ENCODE measurements at places on chromosomes 12 and 14.

DNA sequence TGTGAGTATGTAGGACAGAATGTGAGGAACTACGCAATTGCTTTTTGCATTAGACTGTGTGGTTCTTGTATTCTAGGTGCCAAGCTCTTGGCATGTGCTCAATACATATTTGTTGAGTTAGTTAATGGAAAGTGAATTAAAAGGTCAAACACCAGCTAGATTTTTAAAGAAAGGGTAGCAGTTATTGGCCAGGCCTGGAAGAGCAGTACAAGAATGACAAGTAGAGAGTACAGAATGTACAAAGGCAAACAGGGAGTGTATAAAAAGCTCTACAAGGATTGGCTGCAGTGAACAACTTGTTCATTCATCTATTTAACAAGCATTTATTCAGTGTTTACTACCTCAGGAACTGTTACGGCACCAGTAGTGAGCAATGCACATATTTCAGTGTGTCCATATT, 854.0 kb upstream of the SEL1L start:
- no peak for DNase-seq

GRCh38 chr14:103512701-103513611, 9.7 kb downstream of the CKB start:
- DNase-seq, result no peak

GRCh38 chr14:100872259-100873095, 31.0 kb downstream of the RTL1 start:
- DNase-seq, result no peak

DNA sequence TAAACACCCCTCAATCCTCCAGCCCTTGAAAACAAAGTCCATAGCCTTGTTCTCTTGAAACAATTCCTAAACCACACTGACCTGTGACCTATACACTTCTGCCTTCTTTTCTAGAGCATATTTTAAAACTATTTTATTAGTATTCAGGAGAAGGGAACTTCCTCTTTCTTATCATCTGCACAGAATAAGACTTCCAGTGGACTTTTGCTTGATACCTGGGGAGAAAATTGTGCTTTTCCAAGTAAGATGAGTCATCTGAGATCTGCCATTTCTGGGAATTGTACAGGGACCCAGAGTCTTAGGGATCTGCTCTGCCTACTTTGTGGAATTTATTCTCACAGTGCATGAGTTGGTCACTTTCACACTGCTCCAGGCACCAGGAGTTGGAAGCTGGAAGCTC, 10.5 kb upstream of the WNT5B start:
- no peak for DNase-seq

DNA sequence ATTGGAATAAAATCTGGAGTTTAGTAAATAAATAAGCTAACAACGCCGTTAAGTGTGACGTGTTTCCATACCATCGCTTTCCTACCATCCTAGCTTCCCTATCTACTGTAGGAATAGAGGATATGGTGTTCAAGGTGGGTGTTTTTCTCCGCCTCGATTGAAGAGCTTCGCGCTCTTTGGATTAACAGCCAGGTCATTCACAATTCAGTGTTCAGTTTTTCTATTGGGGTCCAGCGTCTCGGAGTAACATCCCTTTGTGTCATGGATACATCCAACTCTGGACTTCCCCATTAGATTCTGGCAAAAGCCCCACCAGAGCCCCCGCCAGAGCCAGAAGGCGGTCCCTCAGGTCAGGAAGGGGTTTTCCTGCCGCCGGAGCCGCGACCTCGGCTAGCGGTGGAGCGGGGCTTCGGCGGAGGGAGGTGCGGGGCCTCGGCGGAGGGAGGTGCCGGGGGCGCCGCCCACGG, 1.2 kb upstream of the SRGAP1 start:
- DNase-seq, result no peak

DNA sequence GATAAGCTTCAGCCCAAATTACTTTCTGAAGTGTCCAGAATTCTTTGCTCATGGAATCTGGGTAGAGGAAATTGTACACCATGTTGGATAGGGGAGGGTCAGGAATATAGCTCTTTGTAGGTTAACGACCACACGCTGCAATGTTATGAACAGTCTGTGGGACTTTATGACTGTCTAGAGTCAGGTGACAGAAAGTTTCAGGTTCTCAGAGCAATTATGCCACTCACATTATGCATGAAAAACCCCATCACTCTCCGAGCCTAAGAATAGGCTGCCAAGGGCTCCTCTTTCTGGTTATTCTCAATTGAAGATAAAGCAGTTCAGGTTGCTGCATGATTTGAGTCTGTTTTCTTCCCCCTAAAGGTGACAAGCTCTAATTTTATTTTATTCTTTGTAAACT, 430.9 kb downstream of the ATP23 start:
- no peak for DNase-seq

DNA sequence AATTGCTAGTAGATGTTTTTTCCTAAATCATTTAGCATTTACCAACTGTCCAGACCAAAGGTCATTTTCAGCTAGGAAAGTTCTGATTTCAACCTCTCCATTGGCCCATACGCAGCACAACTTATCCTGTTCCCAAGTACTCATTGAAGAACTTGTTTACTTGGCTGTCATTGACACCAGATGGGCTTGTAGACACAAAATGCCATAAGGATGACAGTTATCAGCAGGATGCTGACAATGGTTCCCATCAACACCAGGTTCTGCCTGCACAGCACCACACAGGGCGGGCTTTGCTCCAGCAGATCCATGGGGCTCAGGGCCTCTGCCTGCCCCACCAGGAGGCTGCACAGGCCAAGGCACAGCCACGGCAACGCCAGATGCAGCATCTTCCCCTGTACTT, 36.5 kb upstream of the TMPRSS12 start:
- DNase-seq, result no peak

DNA sequence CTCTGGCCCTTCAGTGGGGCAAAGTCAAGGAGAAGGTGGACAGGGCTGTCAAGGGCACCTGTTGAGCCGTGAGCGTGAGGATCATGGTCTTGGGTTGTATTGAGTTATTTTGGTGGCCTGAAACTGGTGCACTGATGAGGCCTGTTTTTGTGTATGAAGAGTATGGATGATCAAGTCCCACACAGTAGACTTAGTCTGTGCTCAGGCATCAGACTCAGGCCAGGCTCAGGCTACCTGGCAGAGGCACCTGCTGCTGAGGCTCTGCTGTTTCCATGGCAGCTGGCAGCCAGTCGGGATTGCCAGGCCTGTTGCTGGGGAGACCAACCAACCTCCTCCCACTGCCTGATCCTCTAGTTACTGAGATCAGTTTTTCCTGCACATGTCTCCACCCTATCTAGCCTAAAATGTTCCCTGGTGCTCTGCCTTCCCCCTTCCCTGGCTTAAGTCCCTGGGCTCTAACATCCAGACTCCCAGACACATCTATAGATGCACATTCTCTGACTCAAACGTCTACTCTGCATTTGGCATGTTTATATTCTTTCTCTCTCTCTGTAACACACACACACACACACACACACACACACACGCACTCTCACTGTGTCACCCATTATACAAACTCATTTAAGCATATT, 5.1 kb downstream of the JPH4 start:
- DNase-seq, result no peak

DNA sequence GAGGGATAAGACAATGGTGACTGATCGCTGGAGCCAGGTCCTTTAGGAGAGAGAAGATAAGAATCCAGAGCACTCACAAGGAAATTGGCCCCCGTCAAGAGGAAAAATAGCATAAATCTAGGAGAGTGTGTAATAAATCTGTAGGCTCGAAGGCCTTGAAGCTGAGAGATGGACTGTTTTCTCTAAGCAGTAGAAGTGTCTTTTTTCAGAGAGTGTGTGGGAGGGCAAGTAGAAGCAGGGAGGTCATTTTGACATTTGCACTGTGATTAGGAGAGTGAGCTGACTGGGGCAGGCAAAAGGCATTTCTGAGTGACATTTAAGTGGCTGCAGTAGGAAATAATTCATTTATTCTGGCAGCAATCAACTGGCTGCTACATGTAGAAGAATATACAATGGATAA, 78.0 kb upstream of the DDHD1 start:
- DNase-seq, result no peak

- no peak for DNase-seq
These were observed 76.3 kb upstream of the FUT8 start for GRCh38 chr14:65336191-65336591.

DNA sequence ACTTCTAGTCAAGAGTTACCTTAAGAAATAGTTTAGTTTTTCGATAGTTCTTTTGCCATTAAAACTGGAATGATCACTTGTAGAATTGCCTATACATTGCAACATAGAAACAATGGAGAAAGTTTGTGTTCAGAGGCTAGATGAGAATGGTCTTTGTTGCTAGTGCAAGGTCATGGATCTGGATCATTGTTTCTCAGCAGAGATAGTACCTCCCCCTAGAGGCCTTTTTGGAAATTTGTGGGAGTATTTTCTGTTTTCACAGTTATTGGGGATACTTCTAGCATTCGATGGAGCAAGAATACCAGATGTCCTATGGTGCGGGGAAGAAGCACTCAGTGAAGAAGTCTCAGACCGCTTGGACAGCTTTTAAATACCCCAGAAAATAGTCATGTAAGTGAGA, 138.8 kb upstream of the HMGA2 start:
- no peak for DNase-seq

- DNase-seq, result no peak
These were observed 34.1 kb upstream of the ERGIC2 start for GRCh38 chr12:29415111-29415510.

DNA sequence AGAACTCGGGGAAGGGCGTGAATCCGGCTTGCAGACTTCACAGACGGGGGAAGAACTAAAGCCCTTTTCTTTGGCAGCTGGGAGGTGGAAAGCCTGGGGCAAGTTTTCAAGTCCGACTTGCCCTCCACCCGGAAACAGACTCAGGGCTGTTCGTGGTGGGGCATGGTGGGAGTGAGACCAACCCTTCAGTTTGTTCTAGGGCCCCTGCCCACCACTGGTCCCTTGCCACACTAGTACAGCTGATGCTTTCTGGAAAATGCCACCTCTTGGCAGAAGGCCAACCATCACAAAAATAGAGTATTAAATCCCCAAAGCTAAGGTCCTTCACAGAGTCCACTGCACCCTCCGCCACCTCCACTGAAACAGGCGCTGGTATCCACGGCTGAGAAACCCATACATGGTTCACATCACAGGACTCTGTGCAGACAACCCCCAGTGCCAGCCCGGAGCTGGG, 50.4 kb upstream of the DDX11 start:
- no peak for DNase-seq

DNA sequence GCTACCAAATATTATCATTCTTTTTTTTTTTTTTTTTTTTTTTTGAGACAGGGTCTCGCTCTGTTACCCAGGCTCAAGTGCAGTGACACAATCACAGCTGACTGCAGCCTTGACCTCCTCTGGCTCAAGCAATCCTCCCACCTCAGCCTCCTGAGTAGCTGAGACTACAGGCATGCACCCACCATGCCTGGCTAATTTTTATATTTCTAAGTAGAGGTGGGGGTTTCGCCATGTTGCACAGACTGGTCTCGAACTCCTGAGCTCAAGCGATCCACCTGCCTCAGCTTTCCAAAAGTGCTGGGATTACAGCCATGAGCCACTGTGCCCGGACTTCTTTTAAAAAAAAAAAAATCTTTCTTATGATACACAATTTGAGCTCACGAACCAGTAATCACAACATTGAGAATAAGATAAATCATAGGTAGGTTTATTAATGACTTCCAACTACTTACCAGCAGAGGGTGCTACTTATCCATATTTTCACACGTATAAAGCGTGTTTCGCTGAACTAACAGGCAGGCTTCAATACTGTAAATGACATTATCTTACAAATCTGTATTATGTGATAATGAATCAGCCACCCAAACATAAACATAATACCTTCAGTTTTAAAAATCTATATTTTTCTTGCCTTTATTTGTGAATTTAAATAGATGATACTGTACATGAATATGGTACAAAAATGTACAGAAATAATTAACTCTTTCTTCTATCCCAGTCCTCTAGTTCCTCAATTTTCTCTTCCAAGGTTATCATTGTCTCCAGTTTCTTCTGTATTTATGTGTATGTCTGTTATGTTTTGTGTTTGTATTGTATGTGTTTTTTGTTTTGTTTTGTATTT, 42.5 kb upstream of the BCAT1 start:
- DNase-seq, result peak; percentile 36

- no peak for DNase-seq
These were observed 80.7 kb upstream of the NUDT4 start for GRCh38 chr12:93297032-93297431.

DNA sequence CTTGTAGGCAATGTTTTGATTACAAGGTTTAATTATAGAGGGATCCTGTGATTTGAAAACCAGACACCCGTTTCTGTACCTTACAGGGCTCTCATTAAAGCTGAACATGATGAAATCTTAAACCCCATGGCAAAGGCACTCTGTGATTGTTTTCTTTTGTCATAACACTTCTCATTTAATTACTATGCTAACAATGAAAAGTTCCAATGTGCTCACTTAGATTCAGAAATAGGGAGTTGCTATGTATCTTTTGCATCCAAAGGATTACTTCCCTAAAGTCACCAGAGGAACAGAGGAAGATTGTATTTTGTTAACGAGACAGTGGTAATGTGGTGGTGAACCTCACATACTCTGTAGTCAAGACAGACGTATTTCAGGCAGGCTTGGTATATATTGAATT, 81.5 kb upstream of the MYF6 start:
- no peak for DNase-seq

GRCh38 chr12:43349863-43350262, 202.1 kb downstream of the ADAMTS20 start:
- DNase-seq, result no peak

GRCh38 chr12:12947902-12948301, 4.1 kb downstream of the GPRC5D start:
- no peak for DNase-seq

GRCh38 chr12:123433615-123434014, 2.9 kb downstream of the RILPL2 start:
- no peak for DNase-seq

DNA sequence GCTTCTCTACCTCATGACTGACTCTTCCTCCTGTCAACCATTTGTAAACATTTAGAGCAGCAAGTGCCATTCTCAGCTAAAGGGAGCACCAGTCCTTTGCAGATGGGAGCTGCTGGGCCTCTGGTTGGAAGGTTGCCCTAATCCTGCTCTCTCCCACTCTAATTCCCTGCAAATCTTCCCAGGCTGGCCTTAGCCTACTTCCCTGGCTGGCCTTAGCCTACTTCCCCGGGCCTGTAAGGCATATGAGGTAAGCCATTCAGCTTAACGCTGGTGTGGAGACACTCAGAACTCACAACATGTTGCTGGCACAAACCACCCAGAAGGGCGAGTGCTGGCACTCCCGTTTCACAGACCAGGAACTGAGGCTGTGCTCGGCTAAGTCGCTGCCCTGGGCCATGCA, 69.0 kb downstream of the CPSF2 start:
- no peak for DNase-seq
